Femur (tissue), 1 donor: ENCODE measurements at places on chromosomes 6 and 20.

DNA sequence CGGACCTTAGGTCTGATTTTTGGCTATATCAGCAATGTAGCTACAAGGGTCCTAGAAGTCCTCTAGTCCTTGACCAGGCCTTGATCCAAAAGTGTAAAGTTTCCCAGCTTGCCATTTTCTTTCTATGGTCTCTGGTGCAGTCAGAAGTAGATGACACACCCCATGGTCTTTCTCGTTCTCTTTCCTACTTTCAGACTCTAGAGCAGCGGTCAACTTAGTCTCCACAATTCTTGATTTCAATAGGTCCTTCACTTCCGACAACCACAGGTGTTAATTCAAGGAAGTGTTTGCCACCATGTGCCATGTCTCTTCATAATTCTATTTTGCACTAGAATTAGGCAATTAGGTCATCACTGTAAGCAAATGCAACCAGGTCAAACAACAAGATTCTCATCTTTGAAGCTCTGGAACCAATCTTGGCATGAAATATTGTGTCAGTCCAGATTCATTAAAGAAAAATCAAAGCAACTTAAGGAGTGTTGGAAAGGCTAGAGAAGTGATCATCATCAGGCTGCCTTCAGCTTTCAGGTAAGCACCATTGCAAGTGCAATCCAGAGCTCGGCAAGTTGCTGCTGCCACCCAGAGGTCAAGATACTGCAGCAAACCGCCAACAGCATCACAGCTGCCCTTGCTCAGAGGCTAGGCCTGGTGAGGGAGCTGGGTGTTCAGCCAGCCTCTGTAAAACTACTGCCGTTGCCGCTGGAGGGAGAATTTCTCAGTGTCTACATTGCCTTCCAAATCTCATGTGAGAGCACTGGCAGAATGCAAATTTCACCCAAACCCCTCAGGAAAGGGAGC is 5.6 kb upstream of the SYNE1 start:
- peak; percentile 44 for DNase-seq

GRCh38 chr20:36861625-36861874 is 14.4 kb upstream of the TLDC2 start:
- no peak for DNase-seq

DNA sequence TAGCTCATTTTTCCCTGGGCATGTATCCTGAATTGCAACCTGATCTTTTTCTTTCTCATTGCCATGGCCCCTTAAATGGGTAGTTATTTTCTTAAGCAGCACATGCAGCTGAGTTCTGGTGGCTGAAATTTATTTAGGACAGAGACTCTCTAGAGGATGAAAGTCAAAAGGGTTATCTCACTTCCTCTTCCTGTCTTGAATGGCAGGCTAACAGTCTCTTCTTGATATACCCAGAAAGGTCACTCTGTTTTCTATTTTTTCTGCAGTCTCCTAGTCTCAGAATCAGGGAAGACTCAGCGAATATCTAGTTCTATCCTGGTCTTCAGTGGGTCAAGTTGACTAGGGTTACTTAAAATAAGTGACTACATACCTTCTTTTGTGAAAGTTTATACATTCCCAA is 243.3 kb downstream of the EPHA7 start:
- DNase-seq, result no peak

GRCh38 chr6:105592329-105592728 is 189.4 kb upstream of the PREP start:
- DNase-seq, result no peak

- no peak for DNase-seq
Observed at GRCh38 chr6:1995636-1996035, 249.8 kb downstream of the GMDS start.
